B cell (primary cell): ENCODE measurements at places on chromosomes 11 and 22.

GRCh38 chr11:42232673-42233072 is 773.2 kb upstream of the LRRC4C start:
- DNase-seq: no peak

DNA sequence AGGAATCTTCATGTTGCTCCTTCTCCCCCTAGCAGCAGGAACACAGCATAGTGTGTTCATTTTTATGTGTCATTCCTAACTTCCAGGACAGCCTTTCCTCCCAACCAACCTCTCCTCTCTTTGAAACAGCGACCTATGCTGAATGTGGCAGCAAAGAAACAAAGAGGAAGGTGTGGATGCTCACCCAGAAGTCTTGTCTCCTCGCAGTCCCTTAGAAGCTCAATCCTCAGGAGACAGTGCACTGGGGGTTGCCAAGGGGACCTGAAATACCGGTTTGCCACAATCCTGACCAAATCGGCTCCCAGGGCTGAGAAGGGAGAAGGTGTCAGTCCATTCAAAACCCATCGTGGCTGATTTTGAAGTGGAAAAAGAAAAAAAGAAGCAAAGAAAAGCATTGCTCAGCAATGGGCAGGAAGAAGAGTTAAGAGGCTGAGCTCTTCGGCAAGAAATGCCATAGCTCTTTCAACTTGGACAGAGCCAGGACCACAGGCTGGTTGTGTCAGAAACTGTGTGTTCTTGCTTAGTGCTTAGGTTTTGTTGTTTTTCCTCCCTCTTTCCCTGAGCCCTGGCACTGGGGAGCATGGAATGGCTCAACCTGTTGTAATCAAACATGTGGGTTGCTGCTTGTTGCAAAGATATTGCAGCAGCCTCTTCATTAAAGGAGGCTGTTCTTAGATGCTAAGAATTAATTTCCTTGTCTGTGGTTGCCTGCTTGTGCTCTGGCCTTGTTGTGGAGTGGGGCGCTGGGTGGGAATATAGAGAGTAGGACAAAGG is 30.4 kb upstream of the TENM4 start:
- no peak for DNase-seq

DNA sequence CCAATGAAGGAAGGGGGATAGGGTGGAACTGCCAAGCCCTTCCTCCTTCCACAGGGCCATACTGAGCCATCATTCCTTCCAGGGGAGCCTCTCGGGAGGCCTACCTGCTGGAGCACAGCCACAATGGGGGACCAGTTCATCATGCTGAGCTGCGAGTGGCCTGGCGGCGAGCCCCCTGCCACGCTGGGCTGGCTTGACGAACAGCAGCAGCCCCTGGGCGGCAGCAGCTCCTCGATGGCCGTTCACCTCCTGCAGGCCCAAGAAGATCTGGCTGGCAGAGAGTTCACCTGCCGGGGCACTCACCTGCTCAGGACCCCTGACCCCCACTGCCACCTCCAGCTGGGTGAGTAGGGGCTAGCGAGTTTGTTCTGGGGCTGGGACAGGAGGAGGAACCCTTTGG is 5.9 kb downstream of the VSIG10L2 start:
- no peak for DNase-seq

- no peak for DNase-seq
These were observed 4.3 kb downstream of the SELENOM start for GRCh38 chr22:31103111-31103510.

- DNase-seq: no peak
These were observed 85.1 kb downstream of the DEPDC5 start for GRCh38 chr22:31838917-31839316.
